Skeletal muscle cell (primary cell): ENCODE measurements at places on chromosomes 3 and 15.

DNA sequence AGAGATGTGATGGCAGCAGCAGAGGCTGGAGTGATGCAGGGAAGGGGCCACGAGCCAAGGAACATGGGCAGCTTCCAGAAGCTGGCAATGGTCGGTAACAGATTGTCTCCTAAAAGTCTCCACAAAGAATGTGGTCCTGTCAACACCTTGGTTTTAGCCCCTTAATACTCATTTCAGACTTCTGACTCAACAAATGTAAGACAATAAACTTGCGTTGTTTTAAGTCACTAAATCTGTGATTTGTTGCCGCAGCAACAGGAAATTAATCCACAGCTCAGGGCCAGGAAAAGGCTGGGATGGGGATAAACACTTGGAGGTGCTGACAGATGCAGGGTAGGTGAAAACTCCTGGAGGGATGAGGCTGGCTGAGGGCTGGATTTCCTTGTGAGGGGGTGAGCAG is 69.9 kb downstream of the OXNAD1 start:
- DNase-seq, result peak; percentile 55

DNA sequence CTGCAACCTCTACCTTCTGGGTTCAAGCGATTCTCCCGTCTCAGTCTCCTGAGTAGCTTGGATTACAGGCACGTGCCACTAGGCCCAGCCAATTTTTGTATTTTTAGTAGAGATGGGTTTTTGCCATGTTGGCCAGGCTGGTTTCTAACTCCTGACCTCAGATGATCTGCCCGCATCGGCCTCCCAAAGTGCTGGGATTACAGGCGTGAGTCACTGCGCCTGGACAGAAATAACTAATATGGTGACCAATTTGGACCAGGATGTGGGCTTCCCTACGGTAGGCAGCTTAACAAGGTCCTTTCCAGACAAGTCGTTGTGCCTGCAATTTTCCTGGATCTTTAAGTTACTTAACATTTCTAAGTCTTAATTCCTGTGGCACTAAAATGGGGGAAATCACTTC is 14.8 kb downstream of the WDR53 start:
- DNase-seq, result no peak

DNA sequence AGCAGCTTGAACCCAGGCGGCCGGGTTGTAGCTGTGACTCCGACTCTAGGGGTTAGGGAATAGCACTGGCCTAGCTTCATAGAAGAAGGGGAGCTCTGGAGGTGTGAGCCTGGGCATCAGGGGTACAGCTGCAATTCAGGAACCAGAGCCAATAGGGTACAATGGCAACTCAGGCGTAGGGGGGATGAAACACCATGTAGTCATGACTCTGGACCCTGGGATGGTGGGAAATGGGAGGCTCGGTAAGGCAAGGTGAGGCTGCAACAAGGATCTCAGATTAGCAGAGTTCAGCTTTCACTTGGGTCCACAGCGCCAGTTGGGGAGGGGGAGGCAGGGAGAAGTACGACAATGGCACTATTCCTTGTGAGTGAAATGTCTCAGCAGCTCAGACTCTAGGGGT is 210.2 kb upstream of the LYSMD4 start:
- no peak for DNase-seq

GRCh38 chr15:66254089-66254950 is 770 bp upstream of the MEGF11 start:
- DNase-seq, result no peak

- no peak for DNase-seq
These were observed 363.4 kb upstream of the LRRC3B start for GRCh38 chr3:26259176-26259575.

GRCh38 chr15:100903168-100903554 is 16.0 kb upstream of the LRRK1 start:
- no peak for DNase-seq

DNA sequence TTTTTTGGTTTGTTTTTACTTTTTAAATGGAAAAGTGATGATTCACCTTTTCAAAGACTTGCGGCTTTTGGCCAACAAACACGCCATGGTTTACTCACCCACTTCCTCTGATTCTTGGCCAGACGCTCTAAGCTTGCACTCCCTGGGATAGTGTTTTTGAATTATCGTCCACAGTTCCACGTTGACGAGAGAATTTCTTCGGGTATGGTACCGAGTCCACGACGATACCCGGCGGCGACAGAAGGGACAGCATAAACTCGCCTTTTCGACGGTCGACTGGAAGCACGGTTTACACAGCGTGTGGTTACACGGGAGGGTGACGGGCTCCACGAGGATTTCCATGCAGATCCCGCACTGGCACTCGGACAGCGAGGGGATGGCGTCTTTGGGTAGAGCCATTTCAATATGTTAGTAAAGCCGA is 783 bp downstream of the RNF168 start:
- DNase-seq, result peak; percentile 62

- DNase-seq, result no peak
These were observed 70.7 kb downstream of the C3orf70 start for GRCh38 chr3:185082149-185082548.

- DNase-seq, result no peak
These were observed 29.6 kb upstream of the ADAMTS7 start for GRCh38 chr15:78840661-78841375.

DNA sequence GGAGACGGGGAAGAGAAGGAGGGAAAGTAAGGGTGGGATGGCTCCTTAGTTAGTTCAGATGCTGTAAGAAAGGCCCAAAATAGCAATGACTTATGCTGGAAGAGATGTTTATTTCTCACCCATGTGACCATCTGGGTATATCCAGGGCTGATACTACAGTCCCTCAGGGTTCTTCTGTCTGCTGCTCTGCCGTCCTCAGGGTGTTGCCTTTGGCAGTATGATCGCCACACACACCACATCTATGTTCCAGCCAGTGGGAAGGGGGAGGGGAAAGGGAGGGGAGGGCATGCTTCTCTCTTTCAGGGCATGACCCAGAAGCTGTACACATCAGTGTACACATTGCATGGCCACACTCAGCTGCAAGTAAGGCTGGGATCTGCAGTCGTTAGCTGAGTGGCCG is 10.2 kb downstream of the CD276 start:
- no peak for DNase-seq

DNA sequence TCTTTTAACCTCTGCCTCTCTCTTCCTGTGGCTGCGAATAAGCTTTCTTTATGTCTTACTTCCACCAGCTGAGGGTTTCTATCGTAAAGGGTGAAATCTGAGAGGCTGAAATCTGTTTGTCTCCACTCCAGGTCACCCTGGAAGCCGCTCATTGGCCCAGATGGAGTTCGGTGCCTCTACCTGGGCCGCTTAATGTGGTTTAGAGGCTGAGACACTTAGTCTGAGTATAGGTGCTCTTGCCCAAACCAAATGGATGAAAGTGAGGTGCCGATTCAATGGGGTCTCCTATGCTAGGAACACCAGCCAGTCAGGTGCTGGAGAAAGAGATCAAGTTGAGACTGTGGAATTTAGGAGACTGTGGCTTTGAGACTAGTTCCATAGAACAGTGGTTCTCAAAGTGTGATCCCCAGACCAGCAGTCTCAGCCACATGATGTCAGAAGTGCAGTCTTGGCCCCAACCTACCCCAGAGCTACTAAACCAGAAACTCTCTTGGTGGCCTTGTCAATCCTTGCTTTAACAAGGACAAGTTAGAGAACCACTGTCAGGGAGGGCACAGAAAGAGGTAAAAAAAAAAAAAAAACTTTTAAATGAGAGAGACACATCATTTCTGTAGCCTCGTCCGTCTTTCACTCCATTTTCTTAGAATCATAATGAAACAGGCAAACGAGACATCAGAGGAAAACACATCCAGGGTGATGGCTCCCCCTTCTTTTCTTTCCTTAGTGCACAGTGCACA is 54.9 kb upstream of the CCR2 start:
- DNase-seq, result no peak

- DNase-seq, result no peak
These were observed 1.4 kb downstream of the POLG start for GRCh38 chr15:89333011-89333860.

GRCh38 chr3:49812916-49813496 is 747 bp downstream of the UBA7 start:
- no peak for DNase-seq

- no peak for DNase-seq
These were observed 13.0 kb downstream of the HDC start for GRCh38 chr15:50252556-50252955.

DNA sequence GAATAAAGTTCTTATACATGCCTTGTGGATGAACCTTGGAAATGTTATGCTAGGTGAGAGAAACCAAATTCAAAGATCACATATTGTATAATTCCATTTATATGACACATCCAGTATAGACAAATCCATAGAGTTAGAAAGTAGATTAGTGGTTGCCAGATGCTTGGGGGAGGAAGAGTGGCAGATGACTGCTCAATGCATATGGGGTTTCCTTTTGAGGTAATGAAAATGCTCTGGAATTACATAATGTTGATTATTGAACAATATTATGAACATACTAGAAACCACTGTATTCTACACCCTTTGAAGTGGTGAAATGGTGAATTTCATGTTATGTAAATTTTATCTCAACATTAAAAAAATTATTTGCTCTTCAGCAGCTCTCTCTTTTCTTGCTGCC is 100.8 kb downstream of the DHX36 start:
- no peak for DNase-seq

GRCh38 chr3:43782541-43782940 is 91.8 kb downstream of the ABHD5 start:
- no peak for DNase-seq

GRCh38 chr15:98369081-98369716 is 279.1 kb upstream of the IGF1R start:
- DNase-seq, result no peak

GRCh38 chr3:50226888-50227389 is 9.1 kb upstream of the GNAI2 start:
- DNase-seq, result no peak

- no peak for DNase-seq
These were observed 284.0 kb upstream of the CTDSPL start for GRCh38 chr3:37577697-37578096.

- peak; percentile 15 for DNase-seq
These were observed 93.6 kb downstream of the PLCL2 start for GRCh38 chr3:16978234-16978920.

GRCh38 chr15:25783607-25784540 is 79.3 kb downstream of the ATP10A start:
- no peak for DNase-seq

DNA sequence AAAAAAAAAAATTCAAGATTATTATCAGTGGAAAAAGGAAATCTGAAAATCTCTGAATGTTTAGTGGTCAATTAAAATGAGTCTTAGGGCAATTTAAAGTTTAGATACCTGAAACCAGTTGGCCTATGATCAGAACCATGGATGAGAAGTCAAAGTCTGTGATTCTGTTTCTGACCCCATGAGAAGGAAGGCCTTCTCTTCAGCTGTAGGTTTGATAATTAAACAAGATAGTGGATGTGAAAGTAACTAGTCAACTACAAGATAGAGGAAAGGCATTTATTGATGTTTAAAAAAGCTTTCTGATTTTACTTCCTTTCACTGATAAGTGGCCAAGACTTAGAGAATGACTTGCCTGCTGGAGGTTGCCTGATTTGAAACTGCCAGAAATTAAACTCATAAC is 8.7 kb downstream of the PLS1 start:
- no peak for DNase-seq

- no peak for DNase-seq
These were observed 2.9 kb downstream of the TMOD2 start for GRCh38 chr15:51754267-51754666.
